ENCODE measurements at places on chromosomes 16 and 17.

DNA sequence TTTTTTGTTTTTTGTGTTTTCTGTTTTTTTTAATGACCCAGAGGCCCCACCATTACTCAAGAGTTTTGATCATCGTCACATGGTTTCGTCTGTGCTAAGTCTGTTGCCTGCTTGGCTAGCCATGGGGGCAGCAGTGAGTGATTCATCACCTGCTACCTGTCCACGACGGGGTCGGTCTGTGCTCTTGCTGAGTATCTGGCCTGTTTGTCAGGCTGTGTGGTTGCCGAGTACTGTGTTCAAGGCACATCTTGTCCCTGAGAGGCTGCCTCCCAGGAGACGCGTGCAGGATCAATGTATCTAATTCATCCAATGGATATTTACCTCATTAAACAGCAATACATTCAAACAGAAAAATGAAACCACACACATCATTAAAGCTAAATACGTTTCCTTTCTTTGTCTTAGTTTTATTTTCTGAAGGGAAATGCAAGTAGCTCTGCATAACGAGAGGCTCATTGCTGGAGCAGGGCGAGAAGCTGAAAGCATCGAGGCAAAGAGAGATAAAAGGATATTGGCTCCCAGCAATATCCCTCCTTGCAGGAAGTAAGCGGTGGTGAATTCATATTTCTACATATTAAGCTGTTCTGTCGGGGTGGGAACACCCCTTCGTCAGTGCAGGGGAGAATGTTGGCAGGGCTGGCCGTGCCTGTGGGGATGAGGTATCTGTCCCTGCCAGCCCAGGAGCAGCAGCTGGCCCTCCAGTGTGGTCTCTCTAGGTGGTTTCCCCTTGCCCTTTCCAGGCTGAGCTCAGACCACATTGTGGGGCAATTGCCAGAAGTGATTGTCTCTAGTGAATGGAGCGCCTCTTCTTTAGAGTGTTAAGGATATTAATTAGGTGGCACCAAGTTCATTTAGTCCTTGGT, 166.2 kb upstream of the ASIC2 start:
- no peak for DNase-seq

- no peak for DNase-seq
These were observed 6.6 kb upstream of the NFAT5 start for GRCh38 chr16:69559164-69559563.

- no peak for DNase-seq
These were observed 131.0 kb downstream of the C16orf78 start for GRCh38 chr16:49504626-49505025.

DNA sequence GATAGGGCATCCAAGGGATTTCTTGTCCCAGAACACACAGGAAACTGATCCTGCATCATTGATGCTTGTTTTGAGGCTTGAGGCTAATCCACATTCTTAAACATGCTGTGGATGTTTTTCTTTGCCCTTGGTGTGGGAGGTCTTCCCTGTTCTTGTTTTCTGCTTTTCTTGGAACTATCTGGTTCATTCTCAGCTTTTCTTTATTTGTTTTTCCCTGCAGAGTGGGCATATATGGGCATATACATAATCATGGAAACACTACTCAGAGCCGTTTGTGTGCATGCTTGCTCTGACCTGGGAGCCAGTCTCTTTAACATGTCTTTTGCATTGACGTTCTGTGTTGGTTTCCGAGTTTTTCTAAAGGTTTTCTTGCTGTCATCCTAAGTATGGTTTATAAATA, 300.0 kb downstream of the SNX29 start:
- DNase-seq: peak; percentile 16

GRCh38 chr17:38912221-38912813, 13.1 kb upstream of the LASP1NB start:
- no peak for DNase-seq

GRCh38 chr16:17304106-17304490, 166.7 kb downstream of the XYLT1 start:
- no peak for DNase-seq

DNA sequence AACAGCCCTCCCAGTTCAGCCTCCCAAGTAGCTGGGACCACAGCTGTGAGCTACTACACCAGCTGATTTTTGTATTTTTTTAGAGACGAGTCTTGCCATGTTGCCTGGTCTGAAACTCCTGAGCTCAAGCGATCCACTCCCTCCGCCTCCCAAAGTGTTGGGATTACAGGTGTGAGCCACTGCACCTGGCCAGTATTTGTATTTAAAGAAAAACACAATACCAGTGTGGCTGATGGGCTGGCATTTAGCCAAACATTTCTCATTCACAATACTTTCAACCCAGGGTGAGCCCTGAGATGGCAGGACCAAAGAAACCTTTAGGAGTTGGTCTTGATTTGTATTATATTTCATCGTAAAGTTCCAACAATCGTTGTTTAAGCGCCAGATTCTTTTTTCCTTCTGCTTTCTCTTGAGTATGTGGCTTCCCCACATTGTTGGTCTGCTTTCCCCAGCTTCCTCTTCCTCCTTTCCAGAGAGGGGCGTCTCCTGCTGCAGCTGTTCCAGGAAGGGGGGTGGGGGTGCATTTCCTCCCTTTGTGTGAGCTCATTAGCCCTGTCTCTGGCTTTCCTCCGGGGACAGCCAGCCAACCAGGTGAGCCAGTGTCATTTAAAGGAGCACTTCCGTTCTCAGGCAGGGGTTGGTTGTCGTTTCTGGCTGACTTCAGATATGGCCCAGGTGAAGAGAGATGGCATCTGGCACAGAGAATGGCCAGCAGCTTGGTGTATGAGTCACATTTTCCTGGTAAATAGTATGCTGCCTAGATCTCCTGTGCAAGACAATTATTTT, 79.9 kb downstream of the GPRC5B start:
- DNase-seq: no peak

DNA sequence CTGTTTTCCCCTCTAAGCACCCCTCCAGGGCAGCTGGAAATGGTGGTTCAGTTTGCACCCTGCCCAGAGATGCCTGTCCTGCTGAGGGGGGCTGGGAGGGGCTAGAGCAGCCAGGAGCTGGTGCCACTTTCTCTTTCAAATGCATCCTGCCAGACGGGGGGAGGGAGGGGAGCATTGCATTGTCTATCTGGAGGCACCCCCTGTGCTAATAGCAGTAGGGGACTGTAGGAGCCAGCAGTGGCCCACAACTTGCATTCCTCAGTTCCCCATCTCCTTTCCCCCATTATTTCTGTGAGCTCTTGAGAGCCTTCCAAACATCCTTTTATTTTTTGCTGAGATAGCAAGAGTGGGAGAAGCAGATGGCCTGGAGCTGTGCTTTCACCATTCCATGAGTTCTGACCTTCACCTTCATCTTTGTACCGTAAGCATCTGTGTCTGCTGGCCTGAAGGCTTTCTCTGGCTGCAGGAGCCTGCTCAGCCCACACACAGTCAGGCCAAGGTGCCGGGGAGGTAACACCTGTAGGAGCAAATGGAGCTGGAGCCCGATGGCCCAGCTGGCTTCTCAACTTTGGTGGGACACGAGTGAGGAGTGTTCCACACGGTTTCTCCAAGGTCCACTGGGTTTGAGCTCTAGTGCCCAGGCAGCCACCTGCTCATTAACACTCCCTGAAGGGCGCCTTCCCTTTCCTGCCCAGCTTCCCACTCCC, 5.2 kb downstream of the WFDC1 start:
- no peak for DNase-seq

- no peak for DNase-seq
These were observed 282.5 kb upstream of the FOXF1 start for GRCh38 chr16:86227801-86228200.

DNA sequence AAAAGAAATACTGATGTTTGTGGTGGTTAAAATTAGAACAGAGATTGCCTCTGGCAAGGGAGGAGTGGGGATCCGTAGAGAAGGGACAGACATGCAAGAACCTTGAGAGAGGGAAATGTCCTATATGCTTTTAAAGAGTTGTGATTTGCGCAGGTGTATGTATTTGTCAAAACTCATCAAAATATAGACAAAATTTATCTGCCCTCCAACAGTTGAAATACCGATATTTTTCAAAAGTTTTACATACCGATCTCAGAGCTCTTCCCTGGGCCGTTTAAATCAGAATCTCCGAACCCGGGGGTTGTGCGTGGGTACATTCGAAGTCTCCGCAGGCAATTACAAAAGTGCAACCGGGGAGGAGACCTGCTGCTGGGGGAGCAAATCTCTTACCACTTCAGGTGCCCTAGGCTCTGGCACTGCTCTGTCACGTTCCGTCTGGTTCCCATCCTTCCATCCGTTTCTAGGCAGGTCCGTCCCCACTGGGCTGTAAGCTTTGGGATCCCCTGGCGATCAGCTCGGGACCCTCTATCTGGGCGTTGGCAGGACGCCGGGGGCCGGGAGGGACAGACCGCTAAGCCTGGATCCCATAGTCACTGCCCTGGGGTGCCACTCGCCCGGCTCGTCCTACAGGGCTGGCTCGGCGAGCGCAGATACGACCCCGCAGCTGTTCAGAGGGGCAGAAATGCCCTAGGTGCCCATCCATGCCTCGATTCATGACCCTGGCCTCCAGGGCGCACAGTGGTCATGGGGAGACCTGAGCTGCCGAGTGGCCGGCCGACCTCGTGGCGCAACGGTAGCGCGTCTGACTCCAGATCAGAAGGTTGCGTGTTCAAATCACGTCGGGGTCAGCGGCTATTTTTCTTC, 4.2 kb downstream of the BORCS6 start:
- DNase-seq: peak; percentile 86

- no peak for DNase-seq
These were observed 52.2 kb upstream of the CIBAR2 start for GRCh38 chr16:85164431-85164830.

DNA sequence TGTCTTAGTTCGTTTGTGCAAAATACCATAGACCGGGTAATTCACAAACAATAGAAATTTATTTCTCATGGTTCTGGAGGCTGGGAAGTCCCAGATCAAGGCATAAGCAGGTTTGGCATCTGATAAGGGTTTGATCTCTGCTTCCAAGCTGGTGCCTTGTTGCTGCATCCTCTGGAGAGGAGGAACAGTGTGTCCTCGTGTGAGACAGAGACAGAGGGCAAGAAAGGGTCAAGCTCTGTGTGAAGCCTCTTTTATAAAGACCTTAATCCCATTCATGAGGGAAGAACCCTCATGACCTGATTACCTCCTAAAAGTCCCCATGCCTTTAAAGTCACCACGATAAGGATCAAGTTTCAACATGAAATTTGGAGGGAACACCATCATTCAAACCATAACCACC, 55.8 kb upstream of the TANC2 start:
- no peak for DNase-seq

DNA sequence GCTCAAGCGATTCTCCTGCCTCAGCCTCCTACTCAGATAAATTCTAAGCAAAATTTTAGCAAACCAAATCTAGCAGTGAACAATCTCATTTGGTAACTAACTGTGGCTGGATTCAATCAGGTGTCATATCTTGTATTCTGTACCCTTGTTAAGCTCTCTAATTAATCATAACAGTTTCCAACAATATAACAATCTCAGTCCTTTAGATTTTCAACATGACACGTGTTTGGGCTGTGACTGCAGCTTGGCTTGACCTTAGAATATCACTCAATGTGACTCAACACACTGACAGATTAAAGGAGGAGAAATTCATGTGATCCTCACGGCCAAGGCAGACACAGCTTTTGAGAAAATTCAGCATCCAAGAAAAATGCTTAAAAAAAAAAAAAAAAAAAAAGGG, 133.6 kb downstream of the BANP start:
- no peak for DNase-seq

GRCh38 chr16:2226245-2226793, 2.9 kb downstream of the E4F1 start:
- no peak for DNase-seq

DNA sequence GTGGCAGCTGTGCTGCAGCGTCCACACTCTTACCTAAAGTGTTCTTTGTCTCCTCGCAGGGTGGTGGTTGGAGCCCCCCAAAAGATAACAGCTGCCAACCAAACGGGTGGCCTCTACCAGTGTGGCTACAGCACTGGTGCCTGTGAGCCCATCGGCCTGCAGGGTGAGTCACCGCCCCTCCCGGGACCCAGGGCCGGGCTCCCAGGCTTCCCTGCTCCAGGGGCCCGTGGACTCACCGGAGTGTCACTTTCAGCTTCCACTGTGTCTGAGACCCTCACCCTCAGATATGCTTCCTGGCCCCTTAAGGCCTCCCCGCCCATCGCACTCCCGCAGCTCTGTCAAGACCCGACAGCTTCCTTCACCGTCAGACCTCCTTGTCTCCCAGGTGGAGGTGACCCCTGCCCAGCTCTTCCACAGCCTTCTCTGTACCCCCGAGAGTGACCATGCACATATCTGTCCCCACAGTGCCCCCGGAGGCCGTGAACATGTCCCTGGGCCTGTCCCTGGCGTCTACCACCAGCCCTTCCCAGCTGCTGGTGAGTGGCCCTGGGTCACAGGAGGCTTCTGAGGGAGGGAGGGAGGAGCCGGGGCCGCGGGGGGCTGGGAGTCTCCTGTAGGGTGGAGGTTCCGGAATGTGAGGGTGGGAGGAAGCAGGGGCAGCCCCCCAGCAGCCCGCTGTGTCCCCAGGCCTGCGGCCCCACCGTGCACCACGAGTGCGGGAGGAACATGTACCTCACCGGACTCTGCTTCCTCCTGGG, 1.8 kb downstream of the ITGAX start:
- DNase-seq: no peak

DNA sequence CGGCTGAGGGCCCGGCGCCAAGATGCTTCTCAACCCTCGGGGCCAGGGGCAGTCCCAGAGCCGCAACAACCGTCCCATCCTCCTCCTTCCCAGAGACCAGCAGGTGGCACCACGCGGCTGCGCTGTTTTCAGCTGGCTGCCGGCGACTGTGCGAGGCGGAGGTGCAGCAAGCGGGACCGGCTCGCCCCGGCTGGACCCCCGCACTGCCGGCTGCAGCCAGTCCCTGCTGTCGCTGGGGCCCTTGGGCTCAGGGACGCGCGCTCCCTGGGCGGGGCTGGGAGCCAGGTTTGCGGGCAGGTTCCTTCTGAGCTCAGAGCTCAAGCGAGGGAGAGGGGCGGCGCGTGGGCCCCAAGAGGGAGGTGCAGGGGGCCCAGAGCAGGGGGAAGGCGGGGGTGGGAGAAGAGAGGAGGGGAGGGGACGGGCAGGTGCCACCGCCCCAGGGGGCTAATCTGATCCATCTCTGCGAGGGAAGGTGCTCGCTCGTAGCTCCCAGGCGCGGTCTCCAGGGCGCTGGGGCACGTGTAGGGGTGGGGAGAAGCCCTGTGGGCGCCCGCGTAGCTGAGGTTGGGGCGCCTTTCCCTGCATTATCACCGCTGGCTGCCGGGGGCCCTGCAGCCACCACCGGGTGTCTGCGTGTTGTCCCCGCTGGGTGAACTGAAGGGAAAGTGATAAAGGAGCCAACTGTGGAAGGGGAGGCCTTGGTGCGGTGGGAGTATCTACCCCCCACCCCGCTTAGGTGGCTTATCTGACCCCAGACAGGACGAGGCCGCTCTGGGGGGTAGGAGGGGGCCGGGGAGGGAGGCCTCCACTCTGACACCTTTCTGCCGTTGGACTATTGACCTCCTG, 24.2 kb downstream of the STAT5A start:
- peak; percentile 93 for DNase-seq

DNA sequence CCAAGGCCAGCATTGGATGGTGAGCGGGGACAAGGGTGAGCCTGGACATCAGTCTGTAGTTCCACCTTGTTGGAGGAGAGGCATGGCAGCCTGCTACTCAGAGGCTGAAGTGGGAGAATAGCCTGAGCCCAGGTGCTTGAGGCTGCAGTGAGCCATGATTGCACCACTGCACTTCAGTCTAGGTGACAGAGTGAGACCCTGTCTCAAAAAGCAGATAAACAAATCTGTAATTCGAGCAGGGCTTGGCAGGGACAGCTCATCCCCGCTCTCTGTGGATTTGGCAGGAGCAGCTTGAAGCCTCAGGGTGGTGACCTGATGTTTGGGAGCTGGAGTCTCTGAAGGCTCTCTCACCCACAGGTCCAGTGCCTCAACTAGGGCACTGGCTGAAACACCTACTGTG, 38.6 kb upstream of the ZCCHC14 start:
- no peak for DNase-seq
